ENCODE measurements at places on chromosomes 5 and 9. TPM values are rescaled to one million over a fixed set of nuclear protein-coding genes. Genes with fewer than 3 reads are reported as not detected.

DNA sequence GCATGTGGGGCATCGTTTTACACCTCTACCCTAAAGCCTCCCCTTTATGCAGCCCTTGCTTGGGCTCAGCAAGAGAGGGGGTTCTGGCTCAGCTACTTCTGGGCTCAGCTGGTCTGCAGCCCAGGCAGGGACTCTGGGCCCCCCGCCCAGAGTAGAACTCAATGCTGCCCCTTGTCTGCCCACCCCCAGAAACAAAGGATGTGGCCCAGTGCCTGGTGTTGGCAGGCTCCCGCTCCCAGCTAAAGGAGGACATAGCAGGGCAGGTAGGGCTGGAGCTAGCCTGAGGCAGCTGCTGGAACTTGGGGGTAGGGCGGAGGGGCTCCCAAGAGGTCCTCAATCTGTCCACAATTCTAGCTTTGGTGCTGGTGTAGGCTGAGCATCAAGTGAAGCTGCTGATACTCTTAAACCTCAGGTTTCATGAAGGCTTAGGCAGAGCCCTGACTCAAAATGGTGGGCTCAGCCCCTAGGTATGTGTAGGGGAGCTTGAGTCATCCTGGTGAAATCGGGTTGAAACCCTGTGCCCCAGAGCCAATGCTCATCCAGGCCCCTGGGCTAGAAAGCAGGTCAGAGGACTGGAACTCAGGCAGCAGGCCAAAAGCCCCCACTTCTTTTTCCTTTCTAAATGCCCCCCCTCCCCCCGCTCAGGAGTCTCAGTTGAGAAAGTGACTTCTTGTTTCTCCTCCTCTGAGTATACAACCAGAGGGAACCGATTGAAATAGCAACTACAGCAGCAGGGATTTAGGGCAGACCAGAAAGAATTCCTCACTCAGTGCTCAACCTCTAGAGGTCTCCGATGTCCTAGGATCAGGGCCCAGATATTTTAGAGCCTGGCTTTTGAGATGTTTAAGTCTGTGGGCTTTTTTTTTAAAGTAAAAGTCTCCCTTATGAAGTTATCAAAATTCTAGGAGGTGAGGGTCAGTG lies 11.4 kb downstream of the PSD2 start:
- no peak for DNase-seq

DNA sequence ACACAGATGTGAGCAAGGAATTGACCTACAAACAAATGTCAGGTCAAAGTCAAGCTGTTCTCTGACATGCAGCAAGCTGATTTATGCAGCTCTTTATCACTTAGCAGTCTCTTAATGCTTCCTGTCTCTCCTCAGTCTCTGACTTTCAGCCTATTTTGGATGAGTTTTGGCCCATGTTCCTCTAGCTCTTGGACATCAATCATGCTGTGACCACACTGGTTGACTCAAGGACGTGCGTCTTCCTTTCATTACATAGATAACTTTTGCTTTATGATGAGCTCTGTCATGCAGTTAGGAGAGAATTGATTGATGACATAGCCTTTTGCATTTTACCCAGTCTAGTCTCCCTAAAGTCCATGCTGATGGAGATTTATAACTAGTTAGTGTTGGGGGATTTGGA lies 9.4 kb upstream of the REEP5 start:
- no peak for DNase-seq

DNA sequence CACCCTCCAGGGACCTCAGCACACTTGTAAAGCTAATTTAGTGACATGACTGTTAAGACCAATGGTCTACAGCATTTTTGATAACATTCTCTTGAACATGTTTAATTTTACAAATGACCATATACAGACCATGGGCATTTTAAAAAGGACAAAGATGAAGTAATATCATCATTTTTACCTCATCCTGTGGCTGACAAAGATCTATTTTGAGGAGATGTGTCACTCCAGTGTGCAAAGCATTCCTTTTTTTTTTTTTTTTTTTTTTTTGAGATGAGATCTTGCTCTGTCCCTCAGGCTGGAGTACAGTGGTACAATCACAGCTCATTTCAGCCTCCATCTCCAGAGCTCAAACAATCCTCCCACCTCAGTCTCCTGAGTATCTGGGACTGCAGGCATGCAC lies 118.2 kb upstream of the TBC1D2 start:
- no peak for DNase-seq

The TMEM215 gene
- 0.09 TPM for total RNA-seq

- no peak for DNase-seq
Measured at GRCh38 chr9:33748633-33749304, 46.6 kb upstream of the PRSS3 start.
